ENCODE measurements at places on chromosomes 12 and 14. TPM values are rescaled to one million over a fixed set of nuclear protein-coding genes. Genes with fewer than 3 reads are reported as not detected.

GRCh38 chr12:128905003-128905544 is 51.8 kb downstream of the GLT1D1 start:
- no peak for DNase-seq

GRCh38 chr14:102344485-102344884 is 18.2 kb downstream of the CINP start:
- DNase-seq, result no peak

DNA sequence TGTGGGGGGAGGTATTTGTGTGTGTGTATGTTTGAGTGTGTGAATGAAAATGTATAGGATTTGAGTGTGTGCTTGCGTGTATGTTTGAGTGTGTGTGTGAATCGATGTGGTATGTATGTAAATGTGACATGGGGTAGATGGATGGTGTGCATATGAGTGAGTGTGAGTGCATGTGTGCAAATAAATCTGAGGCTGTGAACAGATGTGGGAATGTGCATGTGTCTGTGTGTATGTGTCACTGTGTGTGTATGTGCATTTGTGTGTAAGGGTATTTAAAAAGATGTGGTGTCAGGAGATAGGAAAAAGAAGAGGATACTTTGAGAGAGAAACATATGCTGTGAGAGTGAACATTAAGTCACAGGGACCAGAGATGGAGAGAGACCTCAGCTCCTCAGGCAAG is 539.6 kb downstream of the MED13L start:
- DNase-seq, result no peak

DNA sequence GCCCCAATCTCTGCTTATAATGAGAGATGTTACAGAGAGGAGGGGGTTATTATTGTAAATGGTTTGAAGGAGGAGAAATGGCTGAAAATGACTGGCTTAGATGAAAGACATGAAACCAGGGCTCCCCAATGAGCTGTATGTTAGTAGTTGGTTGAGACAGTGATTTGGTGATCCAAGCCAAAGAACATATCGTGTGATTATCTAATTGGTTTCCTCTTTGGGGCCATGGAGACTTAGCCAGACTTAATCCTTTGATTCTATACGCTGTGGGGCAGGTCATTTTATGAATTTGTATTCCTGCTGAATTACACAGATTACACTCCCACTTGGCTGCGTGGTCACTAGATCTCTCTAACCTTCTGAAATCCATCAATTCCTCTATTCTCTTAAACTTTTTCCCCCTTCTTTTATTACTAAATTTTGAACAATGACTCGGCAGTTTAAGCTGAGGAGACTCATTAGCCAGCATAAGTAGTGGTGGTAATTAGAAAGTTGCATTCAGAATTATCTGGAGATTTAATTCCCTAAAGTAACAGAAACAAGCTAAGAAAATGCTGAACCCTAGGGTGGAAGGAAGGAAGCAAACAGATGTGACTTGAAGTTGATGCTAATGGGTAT is 5.3 kb downstream of the TTC8 start:
- no peak for DNase-seq

- no peak for DNase-seq
Observed at GRCh38 chr12:104486943-104487819, 30.4 kb downstream of the CHST11 start.

DNA sequence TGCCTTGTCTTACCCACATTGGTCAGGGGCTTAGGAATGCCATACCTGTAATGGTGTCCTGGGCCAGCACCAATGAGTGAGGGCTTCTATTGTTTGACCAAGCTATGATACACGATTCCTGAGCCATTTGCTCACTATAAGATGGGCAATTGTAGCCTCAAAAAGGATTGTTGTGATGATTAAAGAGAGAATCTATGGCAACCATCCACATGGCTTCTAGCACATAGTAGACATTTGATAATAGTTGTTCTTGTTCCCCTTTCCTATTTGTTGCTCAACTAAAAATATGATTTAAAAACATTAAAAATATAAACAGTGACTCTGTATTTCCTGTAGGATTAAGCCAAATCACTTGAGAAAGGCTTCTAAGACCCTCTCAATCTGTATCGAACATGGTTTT is 366.1 kb downstream of the PCNX1 start:
- no peak for DNase-seq

Gene LRCOL1
- polyA plus RNA-seq, result 1.4 TPM

Gene KIF21A
- 38.7 TPM for polyA plus RNA-seq

Gene CCDC198
- 182 TPM for polyA plus RNA-seq

Gene LRRC43
- 3.7 TPM for polyA plus RNA-seq

Measured in right renal cortex interstitium (tissue), 3 donors.